Bronchial epithelial cell (primary cell): ENCODE measurements at places on chromosomes 3 and 15.

GRCh38 chr3:64400706-64401105, 175.4 kb upstream of the PRICKLE2 start:
- no peak for DNase-seq

GRCh38 chr15:33236841-33237509, 42.5 kb upstream of the FMN1 start:
- peak; percentile 92 for DNase-seq

DNA sequence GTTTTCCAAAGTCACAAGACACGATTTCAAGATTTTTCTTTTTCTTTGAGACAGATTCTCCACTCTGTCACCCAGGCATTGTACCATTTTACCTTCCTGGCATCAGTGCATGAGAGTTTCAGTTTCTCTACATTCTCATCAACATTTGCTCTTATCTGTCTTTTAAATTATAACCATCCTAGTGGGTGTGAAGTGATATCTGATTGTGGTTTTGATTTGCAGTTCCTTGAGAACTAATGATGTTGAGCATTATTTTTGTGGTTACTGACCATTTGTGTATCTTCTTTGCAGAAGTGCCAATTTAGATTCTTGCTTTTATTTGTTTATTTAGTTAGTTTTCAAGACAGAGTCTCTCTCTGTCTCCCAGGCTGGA, 41.2 kb downstream of the ADIPOQ start:
- no peak for DNase-seq

- no peak for DNase-seq
Observed at GRCh38 chr3:27025718-27026117, 343.5 kb downstream of the NEK10 start.

- DNase-seq, result no peak
Observed at GRCh38 chr3:127153506-127153815, 39.5 kb upstream of the PRR23E start.

DNA sequence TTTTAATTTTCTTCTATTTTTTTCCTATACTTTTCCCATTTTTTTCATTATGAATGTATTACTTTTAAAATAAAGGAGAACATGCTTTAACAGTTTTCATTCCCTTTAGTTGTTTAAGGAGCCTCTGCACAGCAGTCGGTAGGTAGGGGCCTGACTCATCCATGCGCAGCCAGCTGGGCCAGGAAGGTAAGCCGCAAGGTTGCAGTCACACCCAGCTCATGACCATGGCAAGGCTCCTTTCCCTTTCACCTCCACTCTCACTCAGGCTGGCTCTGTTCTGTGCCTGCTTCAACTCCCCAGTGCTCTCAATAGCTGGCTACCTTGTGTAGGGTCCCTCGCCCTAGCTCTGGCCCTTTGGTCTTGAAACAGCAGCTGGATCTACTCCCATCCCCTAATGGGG, 17.4 kb upstream of the ANKRD34C start:
- peak; percentile 15 for DNase-seq

DNA sequence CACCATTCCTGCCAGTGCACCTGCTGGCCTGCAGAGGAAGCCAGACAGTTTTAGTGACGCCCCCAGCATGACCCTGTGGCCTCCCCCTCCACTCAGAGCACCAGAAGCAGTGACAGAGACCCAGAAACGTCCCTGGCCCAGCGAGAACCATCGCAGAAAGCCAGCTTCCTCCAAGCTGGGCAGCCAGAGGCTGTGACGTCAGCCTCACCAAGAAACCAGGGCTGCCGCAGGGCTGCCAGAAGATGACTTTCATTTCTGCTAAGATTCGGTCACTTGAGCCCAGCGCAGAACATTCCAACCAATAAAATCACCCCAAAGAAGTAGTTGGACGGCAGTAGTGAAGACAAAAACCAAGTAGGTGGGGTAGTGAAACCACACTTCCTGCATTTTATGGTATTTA, 29.6 kb upstream of the RPL32 start:
- no peak for DNase-seq

DNA sequence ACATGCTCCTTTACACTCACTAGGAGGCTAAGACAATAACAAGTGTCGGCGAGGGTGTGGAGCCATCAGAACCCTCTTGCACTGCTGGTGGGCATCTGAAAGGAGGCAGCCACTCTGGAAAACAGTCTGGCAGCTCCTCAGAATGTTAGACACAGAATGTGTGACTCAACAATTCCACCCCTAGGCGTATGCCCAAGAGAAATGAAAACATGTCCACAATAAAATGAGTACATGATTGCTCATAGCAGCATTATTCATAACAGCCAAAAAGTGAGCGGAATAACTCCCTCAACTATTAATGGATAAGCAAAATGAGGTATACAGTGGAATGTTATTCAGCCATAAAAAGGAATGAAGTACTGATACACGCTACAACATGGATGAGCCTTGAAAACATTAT, 57.8 kb downstream of the WNT7A start:
- peak; percentile 97 for DNase-seq

DNA sequence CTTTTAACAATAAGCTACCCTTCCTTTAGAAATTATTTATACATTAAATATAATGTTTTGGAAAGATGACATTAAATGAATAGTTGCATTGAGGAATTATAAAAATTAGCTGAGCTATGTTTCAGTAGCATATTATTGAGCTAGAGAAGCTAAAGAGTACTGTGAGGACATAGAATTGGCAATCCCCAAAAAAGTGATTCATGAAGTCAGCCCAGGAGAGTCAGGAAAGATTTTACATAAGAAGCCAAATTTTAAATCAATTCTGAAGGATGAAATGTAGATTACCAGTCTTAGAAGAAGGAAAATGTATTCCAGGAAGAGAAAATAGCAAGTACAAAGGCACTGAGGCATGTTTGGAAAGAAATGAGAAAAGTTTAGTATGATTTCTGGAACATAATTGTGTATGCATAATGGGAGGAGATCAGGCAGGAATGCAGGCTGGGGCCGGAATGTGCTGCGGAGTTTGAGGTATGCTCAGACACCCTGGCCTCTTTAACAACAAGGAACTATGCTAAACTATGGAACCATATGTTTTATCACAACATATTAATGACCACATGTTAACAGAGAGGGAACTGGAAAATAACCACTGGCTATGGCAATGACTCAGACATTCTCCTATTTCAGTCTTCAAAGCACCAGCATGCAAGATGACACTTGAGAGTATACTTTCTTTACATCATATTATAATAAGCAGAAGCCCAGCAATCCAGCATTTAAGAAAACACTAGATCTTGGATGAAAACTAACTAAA, 103.3 kb upstream of the COL8A1 start:
- DNase-seq, result peak; percentile 90
